ENCODE measurements at places on chromosomes 4 and X.

DNA sequence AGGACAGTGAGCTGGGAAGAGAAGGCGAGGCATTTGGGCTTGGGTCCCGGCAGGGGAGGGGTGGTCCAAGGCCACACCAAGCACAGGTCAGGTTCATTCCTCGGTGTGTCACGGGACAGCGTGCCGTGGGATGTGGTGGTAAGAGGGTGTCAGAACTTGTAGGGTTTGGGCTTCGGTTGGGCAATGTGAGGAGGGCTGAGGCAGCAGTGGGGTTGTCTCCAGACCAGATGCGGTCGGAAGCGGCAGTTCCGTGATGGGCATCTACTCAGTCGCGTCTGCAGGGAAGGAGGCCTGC lies 22.1 kb downstream of the ADRA2C start:
- DNase-seq = no peak

DNA sequence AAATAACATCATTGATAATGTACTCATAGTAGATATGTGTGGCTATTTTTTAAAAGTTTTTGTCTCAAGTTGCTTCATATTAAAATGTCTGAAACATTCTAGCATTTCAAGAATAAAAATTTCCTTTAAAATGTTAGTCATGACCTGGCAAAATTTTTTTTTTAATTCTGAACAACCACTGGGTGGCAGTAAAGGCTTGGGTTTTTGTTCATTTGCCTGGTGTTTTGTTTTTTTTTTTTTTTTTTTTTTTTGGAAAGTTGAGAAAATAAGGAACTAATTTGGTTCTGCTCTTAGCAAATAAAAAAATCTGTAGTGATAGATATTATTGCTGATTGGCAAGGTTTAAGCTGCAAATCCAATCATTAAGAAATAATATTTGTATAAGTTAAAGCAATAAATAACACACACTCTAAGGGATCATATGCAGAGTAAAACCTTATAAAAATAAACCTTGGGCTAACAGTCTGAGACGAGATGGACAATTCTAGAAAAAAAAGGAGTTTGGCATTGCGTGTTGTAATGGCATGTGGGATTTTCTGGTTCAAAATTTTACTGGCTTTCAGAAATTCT lies 81.4 kb downstream of the CEP44 start:
- no peak for DNase-seq

GRCh38 chrX:117196481-117196880 lies 733.7 kb upstream of the CT83 start:
- no peak for DNase-seq

DNA sequence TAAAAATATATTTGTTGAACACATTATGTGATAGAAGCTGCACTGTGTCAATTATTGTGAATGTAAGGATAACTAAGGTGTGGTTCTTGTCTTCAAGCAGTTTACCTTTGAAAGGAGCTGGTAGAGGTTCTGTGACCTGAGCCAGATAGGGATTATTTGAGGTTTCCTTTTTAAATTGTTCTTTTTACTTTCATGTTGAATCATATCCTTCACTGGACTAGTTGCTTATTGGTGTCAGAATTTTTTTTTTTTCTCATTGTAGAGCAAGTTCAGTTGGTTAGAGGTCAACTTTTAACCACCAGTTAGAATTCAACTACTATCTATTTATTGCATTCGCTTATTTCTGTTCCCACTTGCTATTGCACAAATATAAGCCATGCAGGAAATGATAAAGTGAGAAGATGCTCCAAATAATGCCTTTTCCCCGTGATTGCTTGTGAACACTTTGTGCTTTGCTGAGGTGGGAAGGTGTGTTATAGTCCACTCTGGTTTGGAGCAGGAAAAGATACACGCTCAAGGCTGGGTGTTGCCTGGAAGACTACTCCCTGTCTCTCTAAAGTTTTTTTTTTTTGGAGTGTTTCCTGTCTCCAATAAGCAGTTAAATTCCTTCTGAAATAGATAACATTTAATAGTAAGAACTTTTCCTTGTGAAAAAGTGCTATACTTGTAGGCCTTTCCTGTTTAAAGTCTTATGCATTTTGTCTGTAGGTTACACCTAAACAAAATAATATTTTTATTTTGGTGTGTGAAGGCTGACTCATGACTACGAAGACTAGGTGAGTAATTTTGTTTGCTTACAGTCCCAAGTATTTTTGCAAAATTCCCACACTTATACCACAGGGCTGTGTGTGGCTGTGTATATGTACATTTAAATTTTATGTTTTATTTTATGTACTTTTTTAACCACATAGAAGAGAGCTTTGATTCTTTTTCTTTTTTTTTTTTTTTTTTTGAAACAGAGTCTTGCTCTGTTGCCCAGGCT lies 83.8 kb upstream of the LCORL start:
- DNase-seq = no peak

- DNase-seq = no peak
These were observed 43.5 kb upstream of the TMEM164 start for GRCh38 chrX:109959356-109959871.

DNA sequence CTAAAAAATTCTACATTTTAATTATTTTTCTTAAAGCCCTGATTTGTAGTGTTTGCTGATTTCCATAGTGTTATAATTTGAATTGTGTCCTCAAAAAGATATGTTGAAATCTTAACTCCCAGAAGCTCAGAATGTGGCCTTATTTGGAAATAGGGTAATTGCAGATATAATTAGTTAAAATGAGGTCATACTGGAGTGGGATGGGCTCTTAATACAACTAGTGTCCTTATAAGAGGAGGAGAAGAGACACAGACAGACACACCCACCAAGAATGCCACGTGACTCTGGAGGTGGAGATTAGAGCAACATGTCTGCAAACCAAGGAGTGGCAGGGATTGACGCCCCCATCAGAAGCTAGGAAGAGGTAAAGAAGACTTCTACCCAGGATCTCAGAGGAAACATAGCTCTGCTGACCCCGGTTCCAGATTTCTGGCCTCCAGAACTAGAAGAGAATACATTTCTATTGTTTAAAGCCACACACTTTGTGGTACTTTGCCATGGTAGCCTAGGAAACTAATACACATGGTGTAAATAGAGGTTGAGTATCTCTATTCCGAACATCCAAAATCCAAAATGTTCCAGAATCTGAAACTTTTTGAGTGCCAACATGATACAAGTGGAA lies 70.5 kb upstream of the IRF2 start:
- DNase-seq = no peak

- DNase-seq = no peak
These were observed 127.2 kb downstream of the CHRNA9 start for GRCh38 chr4:40462326-40462725.

GRCh38 chrX:103571121-103571520 lies 14.2 kb upstream of the TCEAL4 start:
- no peak for DNase-seq

DNA sequence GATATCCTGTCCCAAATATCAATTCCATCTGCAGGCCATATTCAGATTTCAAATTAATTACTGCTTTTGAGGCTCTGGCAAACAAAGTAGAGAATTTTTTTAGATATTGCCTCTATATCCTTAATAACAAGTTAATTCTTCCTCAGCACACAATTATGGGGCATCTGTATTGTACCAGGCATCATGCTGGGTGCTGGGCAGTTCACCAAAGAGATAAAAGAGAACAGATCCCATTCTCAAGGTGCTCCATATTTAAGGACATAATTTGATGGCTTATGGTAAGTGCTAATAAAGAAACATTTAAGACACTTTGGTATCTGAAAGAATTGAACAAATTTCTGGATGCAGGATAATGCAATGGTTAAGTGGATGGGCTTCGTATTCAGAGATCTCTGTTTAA lies 65.8 kb downstream of the SPCS3 start:
- DNase-seq = no peak

- DNase-seq = no peak
These were observed 349.3 kb upstream of the GALNT7 start for GRCh38 chr4:172819353-172819752.

DNA sequence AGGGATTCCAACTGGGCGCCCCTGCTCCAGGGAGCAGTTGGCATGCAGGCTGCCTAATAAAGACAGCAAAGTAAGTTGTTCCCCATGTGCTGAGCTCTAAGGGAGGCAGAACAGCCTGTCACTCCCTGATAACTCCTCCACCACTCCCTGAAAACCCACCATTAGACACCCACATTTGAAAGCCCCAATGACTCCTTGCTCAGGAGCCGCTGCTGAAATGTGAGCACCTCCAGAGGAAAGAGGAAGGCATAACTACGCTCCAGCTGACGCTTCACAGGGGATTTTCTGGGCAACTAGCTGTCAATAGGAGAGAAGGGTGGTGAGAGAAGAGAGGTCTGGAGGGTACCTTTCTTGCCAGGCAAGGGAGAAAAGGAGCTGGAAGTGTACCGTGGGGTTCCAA lies 62.5 kb downstream of the NPY1R start:
- no peak for DNase-seq

GRCh38 chrX:123961268-123962005 lies at the start of gene STAG2:
TSS of gene STAG2 (plus strand) at chrX:123961706. CDS start at chrX:124022628, 60,922 bp downstream.
- no peak for DNase-seq

DNA sequence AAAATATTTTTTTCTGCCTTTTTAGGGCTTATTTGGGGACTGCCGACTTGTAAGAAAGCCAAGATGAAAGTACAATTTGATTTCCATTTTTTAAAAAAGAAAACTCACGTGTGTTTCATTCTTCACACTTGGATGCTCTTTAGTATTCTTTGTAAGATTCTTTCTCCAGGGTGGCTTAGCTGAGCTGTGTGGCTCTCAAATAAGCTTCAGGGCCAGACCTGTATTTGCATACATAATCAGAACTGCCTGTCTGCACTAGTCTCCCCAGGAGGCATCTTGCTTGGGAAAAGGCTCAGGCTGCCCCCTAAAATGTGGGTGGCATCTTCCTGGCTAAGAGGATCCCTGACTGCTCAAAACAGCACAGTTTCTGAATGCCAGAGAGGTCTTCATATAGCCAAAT lies 498.4 kb downstream of the MID1IP1 start:
- no peak for DNase-seq

DNA sequence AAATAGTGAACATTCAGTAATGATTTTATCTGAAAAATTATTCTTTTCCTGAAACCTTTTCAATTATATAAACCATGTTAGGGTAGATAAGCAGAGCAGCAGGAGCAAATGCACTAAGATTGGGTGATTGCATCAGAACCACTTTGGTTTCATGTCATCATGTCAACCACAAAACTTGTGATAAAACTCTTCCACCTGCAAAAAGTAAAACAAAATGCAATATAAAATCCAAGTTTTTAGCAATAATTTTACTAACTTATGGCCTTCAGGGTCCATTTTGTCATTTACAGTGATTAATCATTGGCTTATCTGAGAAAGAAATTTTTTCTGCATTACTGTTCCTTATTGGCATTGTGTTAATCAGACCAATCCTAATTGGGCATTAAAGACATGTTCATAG lies 42.4 kb downstream of the NHS start:
- no peak for DNase-seq

- no peak for DNase-seq
These were observed 35.7 kb upstream of the GABRQ start for GRCh38 chrX:152601848-152602616.

- DNase-seq = no peak
These were observed 43.9 kb downstream of the CLNK start for GRCh38 chr4:10640561-10641201.

DNA sequence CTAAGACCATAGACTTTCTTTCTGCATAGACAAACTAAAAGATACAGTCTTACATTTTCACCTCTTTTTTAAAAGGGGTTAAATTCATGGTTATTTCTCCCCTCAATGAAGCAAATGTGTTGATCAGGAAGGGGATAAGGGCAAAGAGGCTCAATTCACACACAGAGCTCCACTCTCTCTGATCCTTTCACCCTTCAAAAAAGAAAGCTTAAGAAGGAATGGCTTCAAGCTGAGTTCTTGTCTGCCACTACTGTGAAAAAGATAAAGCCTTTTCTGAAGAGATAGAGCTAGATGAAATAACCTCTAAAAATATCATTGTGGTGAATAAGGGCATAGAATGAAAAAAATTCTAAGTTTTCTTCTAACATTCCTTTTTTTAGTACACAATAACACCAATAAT lies 28.3 kb downstream of the SEPSECS start:
- no peak for DNase-seq

DNA sequence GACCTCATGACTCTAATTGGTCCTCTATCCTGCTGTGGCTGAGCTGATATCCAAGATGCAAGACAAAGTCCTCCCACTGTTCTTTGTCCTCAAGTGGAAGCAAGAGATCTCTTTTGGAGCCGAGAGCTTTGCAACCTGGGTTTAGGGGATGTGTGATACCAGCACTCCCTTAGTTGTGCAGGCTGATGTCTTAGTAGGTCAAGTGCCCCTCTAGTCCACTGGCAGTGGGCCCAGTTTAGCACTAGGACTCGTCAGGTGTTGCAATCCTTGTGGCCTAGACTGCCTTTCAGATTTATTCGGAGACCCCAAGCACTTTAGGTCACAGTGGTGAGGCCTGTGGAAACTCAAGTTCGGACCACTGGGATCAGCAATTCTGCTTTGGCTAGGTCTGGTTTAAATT lies 64.0 kb downstream of the GPRASP3 start:
- no peak for DNase-seq

DNA sequence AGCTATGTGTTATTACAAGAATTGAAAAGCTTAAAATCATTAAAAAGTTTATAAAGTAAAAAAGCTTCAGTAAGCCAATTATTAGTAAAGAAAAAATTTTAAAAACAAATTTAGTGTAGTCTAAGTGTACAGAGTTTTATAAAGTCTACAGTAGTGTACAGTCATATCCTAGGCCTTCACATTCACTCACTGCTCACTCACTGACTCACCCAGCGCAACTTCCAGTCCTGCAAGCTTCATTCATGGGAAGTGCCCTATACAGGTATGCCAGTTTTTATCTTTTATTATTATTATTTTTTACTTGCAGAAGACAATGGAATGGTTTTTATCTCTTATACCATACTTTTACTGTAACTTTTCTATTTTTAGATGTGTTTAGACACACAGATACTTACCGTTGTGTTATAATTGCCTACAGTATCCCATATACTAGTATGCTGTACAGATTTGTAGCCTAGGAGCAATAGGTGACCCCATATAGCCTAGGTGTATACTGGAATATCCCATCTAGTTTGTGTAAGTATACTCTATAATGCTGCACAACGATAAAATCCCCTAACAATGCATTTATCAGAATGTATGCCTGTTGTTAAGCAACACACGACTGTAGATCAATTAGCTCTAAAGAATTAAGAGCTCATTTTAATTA lies 230.7 kb downstream of the DCLK2 start:
- DNase-seq = no peak

All from stimulated activated CD4-positive, alpha-beta T cell treated with anti-CD3 and anti-CD28 coated beads, TNF-alpha, amount 100 ng/mL, for 48 hours (primary cell).